ENCODE measurements at places on chromosomes 13 and 19.

- no peak for DNase-seq
These were observed 423.5 kb upstream of the ATXN8OS start for GRCh38 chr13:69683921-69684686.

DNA sequence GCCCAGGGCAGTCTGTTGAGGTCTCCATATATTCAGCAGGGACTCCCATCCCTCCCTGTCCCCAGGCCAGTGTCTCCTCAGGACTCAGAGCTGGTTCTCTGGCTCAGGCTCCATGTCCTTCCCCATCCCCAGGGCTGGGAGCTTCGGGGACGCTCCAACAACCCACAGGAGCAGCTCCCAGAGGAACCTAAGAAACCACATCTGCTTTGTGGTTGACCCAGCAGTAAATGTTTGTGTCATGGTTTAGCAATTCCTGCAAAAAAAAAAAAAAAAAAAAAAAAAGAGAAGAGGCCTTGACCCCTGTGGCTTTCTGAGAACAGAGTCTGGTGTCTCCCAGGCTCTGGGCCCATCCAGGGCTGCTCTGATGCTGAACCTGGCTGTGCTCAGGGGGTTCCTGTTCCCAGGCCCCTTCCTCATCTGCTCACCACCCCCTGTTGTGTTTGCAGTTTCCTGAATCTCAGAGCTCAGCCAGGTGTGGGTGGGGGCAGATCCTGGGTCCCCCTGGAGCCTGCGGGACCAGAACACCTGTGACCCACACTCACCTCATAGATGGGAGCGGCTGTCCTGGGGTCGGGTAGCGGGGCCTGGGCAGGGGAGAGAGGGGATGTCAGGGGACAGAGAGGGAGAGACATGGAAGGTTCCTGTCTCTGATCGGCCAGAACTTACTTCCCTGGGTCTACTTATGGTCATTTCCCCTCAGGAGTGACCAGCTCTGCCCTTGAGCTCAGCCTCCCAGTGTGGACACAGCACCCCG is 25.2 kb upstream of the CEACAM1 start:
- peak; percentile 31 for DNase-seq

DNA sequence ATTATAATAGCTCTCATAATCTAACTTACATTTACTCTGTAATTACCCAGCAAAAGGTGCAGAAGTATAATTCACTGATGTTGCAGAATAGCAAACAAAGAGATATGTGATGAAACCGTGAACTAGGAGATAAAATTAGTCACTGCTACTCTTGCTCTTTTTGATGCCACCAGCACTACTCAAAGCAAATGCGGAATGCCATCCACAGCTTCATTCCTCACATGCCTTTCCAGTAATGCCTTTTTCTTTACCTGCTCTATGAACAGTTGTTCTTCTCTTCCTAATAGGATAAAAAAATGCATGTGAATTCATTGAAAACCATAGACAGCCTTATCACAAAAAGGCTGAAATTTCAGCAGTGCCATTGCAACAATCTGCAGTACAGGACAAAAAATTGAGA is 1129.5 kb downstream of the DIAPH3 start:
- DNase-seq: no peak

DNA sequence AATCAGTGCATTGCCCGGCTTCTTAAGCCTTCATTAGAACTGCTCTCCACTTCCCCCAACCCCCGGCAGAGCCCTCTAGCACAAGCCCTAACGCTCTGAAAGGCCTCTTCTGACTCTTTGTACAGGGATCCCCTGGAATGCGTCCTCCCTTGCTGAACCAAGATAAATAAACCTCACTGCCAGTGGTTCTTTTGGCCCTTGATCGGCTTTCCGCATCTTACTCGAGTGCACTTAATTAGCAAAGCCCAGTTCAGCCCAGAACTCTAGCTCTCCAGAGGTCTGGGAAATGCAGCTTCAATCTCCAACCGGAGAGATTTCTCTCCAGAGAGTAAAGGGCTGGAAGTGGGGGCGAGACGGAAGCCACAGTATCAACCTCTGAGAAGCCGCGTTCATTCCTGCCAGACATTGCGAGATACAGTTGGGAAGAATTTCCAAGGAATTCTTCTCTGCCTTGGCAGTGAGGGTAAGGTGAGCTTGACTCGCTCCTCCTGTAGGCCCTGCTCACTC is 8.7 kb upstream of the ZNF444 start:
- no peak for DNase-seq

DNA sequence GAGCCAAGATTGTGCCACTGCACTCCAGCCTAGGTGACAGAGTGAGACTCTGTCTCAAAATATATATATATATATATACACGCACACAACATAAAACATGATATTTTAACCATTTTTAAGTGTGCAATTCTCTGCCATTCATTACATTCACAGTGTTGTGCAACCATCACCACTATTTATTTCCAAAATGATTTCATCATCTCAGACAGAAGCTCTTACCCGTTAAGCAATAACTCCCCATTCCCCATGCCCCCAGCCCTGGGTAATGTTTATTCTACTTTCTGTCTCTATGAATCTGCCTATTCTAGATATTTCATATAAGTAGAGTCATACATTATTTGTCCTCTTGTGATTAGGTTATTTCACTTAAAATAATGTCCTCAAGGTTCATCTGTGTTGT is 20.3 kb downstream of the WDR88 start:
- no peak for DNase-seq

GRCh38 chr13:112857914-112858490 is 111.0 kb upstream of the MCF2L start:
- no peak for DNase-seq

- DNase-seq: no peak
These were observed 28.2 kb downstream of the VSTM1 start for GRCh38 chr19:54035215-54036178.

- DNase-seq: no peak
These were observed 229.0 kb downstream of the POSTN start for GRCh38 chr13:37369616-37370015.

Data from mesothelial cell of epicardium (in vitro differentiated cells).